ENCODE measurements at places on chromosomes 3 and 15.
A peak's percentile ranks its signal among the peaks of the same experiment; 100 is the strongest.

GRCh38 chr3:161920196-161920595 lies 423.6 kb downstream of the OTOL1 start:
- no peak for DNase-seq

DNA sequence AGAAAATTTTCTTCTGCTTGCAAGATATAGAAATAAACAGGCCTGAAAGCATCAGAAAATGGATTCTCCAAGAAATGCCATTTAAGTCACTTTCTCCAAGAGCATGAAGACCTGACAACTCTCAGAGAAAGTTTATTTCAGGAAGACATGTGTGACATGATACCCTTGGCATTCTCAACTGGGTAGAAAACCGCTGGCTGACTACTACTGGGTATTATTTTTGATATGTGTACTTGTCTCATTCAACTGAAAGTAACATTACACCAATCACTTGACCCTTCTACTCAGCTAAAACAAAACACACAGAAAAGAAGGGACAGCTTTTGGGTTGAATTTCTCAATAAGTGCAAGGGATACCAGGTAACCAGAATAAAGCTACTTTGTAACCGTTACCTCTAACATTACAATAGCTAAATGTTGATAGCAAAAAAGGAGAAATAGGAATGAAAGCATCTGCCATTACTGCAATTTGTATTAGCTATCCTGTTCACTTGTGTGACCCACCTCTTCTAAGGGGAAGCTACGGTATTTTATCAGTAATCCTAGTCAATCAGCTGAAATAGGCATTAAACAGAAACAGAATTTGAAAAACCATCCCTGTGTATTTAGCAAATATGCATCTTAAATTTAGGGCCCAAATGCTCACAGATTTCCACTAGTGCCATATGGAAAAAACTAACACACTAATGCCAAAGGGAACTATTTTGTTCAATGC lies 7.3 kb downstream of the TRA2B start:
- DNase-seq: peak; percentile 57

- DNase-seq: peak; percentile 73
Measured at GRCh38 chr15:44738340-44738984, 2.1 kb downstream of the TRIM69 start.

DNA sequence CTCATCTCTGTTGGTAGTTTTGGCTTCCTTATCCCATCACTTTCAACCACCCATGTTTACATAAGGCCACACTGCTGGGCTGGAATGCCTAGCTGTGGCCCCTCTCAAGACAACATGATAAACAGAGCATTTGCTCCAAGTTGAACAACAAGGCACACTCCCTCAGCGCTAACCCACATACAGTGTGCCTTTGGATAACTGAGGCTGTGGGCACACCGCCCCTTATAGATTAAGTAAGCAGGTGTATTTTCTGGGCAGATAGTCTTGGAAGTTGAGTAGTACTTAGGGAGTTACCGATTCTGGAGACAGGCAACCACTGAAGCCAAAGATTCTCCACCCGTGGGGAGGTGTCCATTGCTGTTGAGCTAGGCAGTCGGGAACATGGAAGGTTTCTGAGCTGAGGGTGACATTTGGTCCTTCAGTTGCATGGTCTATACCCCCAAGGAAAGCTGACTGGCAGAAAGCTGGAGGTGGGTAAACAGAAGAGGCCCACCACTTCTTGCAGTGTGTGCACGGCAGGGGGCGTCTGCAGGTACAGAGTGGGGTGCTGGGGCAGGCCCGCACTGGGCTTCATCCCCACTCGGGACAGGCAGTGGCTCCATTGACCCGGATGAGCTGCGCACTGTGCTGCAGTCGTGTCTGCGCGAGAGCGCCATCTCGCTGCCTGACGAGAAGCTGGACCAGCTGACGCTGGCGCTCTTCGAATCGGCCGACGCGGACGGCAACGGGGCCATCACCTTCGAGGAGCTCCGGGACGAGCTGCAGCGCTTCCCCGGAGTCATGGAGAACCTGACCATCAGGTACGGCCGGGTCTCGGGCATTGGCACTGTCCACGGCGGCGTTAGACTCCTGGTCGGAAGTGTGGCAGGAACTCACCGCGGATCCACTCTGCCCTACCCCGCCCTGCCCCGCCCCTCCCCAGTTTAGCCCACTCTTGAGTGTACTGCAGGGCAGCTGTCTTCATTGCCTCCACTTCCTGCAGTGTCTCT lies 16.8 kb downstream of the NOX5 start:
- no peak for DNase-seq

GRCh38 chr3:172317984-172318383 lies 130.3 kb downstream of the GHSR start:
- peak; percentile 88 for DNase-seq

- DNase-seq: no peak
Measured at GRCh38 chr3:14758297-14758696, 60.5 kb upstream of the FGD5 start.

DNA sequence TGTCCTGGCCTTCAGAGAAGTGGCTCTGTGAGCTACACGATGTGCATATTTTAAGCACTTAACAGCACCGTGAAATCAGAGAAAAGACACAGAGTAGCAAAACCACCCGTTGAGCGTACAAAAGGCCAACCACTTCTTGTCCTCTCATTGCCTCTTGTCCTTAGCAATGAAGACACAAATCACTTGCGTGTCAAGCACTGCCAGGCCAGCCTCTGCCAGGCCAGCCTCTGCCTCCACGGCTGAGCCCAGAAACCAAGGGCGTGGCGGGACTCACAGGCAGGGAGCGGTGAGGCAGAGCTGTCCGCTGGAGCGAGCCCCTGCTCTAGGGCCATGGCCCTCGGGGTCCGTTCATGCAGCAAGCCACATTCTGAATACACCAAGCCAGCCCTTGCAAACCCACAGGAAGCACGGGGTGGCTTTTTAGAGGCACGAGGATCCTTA lies 4.0 kb downstream of the MUC4 start:
- no peak for DNase-seq

DNA sequence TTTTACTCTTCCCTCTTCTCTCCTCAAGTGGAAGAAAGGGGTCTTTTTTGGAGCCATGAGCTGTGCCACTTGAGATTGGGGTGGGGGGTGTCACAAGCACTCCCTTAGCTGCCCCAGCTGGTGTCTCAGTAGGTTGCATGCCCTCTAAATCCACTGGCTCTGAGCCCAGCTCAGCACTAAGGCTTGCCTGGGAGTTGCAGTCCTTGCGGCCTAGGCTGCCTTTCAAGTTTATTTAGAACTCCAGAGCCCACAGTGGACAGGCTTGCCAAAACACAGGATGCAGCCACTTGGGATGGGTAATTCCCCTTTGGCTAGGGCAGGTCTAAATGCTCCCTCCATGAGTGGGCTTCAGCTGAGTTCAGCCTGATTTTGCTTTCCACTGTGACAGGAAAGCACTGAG lies 24.7 kb downstream of the C3orf20 start:
- no peak for DNase-seq

- no peak for DNase-seq
Measured at GRCh38 chr3:50340448-50341329, at the start of gene RASSF1. RASSF1 (minus strand) TSS chr3:50340836; CDS start chr3:50340805, 31 bp downstream.

DNA sequence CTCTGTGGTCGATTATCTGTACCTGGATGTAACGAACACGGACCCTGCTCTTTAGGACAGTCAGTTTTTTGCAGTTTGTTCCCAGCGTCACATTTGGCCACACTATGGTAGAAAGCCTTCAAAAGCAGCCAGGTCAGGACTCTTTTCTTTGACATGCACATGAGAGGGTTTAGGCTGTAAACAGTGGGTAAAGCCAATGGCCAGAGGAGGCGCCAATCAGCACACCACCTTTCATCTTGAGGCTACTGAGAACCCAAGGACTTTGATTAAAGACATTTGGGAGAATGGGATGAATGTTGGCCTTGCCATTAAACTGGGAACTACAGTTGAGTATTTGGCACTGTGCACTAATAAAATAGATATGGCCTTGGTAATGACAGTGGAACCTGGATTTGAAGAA lies 225.9 kb downstream of the OXSM start:
- DNase-seq: no peak

GRCh38 chr3:162584986-162585385 lies 1088.4 kb downstream of the OTOL1 start:
- DNase-seq: no peak

- no peak for DNase-seq
Measured at GRCh38 chr3:162641907-162642306, 1145.3 kb downstream of the OTOL1 start.

GRCh38 chr15:58080398-58080797 lies 14.9 kb upstream of the ALDH1A2 start:
- no peak for DNase-seq

Measured in RKO (cell line).